ENCODE measurements at places on chromosomes 16 and 17.

GRCh38 chr16:10312008-10312407, 73.9 kb upstream of the ATF7IP2 start:
- no peak for DNase-seq

DNA sequence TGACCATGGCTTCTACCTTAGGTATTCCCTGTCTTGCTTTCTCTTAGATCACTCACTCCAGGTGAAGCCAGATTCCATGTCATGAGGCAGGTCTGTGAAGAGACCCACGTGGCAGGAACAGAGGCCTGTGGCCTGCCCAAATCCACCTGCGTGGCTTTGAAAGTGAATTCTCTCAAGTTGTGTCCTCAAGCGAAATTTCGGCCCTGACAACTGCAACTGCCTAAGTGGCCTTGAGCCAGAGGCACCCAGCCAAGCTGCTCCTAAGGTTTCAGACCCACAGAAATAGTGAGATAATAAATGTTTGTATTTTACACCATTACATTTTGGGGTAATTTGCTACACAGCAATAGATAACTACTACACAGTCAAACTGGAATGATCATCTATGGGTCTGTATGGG, 497.9 kb downstream of the XYLT1 start:
- no peak for DNase-seq

DNA sequence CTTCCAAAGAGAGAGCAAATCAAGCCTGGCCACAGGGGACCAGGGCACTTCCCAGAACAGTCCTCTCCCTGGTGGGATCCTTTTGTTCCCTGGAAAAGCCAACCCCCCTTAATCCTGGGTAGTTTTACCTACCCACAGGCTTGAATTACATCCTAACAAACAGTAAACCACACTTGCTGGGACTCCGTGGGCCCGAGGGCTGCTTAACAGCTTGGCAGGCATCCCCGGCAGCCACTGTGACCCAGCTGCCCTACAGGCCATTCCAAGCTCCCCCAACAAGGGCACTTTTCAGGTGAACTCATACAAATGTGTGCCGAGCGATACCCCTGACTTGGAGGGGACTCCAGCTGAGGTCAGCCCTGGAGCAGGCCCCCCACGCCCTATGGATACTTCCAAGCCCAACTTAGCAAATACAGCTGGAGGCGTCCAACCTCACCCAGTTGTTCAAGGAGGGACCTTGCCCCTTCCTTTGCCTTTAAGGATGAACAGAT, 26.4 kb downstream of the ADCY9 start:
- no peak for DNase-seq

DNA sequence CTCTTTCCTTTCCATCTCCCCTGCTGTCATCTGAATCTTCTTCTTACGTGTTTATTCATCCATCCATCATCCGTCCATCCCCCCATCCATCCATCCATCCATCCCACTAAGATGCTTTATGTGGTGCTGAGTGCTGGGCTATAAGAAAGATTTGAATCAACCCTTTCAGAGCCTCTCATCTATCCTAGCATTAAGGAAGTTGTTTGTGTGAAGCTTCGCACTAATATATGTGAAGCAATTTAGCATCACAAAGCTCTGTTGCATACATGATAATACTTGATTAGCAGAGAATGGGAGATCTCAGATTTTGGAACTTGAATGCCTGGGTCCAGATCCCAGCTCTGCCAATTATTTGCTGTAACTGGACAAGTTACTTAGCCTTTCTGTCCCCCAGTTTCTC, 255.7 kb downstream of the SHISA9 start:
- no peak for DNase-seq

- DNase-seq = no peak
Observed at GRCh38 chr17:1522626-1523025, 6.2 kb upstream of the INPP5K start.

DNA sequence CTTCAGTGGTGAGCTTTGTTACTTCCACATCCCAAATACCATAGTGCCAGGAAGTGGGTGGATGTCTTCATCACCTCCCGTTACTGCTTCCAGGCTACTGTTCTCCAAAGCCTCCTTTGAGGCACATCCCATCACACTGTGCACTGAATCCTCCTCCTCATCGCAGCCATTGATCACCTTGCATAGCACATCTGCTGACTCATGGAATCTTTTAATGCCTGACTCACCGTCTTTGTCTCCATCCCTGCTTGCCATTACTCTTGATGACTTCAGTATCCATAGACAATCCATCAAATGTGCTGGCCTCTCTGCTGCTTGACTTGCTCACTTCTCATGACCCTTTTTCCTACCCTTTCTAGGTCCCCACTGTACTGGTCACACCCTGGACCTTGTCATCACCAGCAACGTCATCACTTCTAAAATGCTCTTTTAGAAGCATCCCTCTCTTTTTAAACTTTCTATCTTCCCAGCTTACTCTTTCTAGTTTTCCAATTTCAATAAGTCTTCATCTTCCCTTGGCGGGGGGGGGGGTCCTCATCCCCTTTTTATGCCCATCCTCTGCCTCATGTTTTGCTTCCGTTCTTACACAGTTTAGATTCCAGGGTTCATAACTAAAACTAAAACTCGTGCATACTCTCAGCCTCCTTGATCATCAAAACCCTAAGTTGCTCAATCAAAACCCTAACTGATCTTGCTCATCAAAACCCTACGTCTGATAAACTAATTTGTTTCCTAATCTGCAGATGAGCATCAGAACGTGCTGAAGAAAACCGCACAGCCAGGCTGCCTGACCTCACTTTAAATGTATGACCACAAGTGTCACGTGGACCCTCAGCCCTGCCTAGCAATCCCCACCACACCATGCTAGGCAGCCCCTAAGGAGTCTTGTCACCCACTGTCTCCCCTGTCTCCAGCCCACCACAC, 289.7 kb upstream of the ZFHX3 start:
- no peak for DNase-seq

DNA sequence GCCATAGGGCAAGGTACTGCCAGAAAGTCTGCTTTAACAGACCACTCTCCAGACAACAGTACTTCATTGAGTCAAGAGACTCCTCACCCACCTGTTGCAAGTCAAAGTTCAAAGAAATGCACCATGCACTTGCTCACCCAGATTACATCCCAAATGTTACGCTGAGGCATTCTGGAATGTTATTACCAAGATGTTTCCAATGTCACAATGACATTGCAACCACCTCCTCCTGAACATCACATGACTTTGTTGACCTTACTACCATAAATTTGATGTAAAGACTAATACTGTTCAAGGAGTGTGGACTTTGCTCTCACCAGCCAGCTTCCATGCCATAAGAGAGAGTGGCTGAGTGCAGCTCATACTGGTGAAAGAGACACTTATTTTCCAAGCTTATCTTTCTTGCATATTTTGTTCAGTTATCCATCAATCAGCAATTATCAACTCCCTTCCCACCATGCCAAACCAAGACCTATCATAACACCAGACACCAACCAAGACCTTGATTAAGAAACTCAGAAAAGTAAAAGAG, 58.5 kb upstream of the BCAR1 start:
- no peak for DNase-seq

DNA sequence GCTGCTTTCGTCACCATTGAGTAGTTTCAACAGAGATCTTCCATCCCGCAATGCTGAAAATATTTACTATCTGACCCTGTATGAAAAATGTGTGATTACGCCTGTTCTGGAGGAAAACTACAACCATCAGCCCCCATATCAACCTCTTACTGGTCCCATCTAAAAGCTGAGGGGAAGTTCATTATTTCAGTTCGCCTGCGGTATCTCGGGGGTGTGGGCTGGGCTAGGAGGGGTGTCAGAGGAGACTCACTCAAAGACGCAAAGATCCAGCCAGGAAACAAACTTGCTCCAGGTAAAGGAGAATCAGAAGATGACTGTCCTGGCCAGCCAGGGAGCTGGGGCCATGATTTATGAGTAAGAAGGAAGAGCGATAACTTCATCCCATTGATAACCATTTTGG, 13.7 kb downstream of the CACNG1 start:
- no peak for DNase-seq

GRCh38 chr17:61466246-61466645, 14.0 kb downstream of the TBX4 start:
- no peak for DNase-seq

DNA sequence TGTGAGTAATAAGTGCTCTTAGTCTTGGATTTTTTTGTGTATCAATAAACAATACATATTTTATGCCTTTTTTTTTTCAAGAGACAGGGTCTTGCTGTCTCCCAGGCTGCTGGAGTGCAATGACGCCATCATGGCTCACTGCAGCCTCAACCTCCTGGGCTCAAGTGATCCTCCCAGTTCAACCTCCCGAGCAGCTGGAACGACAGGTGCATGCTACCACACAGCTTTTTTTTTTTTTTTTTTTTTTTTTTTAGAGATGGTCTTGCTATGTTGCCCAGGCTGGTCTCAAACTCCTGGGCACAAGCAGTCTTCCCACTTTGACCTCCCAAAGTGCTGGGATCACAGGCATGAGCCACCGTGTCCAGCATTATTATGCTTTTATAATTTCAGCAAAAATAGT, 13.0 kb downstream of the ACSF2 start:
- no peak for DNase-seq

DNA sequence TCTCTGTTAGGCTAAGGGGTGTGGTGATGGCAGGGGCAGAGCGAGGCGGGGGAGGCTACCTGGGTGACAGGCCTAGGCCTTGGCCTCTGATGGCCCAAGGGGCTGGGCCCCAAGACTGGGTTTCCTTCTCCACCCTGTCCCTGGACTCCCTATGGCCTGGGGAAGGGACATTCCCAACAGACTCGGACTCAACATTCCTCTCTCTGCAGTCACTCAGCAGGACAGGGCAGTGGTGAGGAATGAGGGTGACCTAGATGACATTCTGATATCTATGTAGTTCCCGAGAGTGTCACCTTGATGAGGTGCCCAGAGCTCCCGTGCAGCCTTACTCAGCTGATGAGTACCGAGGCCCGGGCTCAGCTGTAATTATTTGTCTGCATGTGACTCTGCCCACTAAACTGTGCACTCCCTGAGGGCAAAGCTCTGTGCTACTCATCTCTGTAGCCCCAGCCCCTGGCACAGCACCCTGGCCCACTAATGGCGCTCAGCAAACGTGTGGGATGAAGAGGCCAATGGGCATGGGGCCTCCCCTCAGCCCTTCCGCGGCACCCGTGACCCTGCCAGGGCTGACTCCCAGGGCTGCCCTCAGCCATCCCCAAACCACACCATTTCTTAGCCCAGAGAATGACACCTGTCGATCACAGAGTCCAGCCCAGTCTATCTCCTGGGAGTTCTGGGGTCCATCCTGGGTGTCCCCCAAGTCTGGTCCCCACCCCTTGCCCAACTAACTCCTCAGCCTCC, 2.2 kb downstream of the PLCD3 start:
- DNase-seq = no peak

DNA sequence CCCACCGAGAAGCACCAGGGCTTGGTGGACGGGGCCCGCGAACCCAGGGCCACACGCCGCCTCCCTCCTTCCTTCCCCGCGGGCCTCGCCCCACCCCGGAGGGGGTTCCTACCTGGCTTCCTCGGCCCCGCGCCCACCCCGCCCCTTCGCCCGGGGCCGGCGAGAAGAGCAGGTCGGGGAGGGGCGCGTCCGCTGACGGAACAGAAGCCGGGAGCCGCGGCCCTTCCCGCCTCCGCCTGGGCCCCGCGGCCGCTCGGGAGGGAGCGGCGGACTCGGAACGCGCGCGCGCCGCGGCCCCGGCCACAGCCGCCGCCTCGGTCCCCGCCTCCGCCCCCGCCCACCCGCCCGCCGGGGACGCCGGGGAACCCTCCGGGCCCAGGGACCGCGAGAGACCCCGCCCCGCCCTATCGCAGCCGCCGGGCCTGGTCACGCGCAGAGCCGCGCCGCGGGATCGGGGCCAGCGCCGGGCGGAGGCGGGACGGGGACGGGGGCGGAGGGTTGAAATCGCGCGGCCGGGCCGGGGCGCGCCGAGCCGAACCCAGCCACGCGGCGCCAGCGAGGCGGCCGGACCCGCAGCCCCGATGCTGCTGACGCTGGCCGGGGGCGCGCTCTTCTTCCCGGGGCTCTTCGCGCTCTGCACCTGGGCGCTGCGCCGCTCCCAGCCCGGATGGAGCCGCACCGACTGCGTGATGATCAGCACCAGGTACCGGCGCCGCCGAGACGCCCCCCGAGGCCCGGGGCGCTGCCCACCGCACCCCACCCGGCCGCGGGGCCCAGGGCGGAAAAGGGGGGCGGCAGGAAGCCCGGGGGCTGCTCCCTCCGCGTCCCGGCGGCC, at the start of gene TLCD3A:
Gene TLCD3A, plus strand, starts transcription at position 530 of the 835 bp plus-strand sequence. Its CDS starts 52 bp downstream, at position 582.
- DNase-seq = peak; percentile 62

- no peak for DNase-seq
Observed at GRCh38 chr17:74603037-74603635, 11.1 kb upstream of the CD300LD start.

- DNase-seq = no peak
Observed at GRCh38 chr17:79532107-79532790, 78.6 kb downstream of the RBFOX3 start.

- no peak for DNase-seq
Observed at GRCh38 chr17:34883106-34884000, 77.9 kb downstream of the CCT6B start.

- DNase-seq = peak; percentile 59
Observed at GRCh38 chr16:47377154-47377553, 83.7 kb downstream of the ITFG1 start.

- no peak for DNase-seq
Observed at GRCh38 chr17:36048066-36048465, 16.0 kb upstream of the CCL18 start.

- DNase-seq = no peak
Observed at GRCh38 chr16:48413272-48413671, 28.1 kb upstream of the SIAH1 start.

DNA sequence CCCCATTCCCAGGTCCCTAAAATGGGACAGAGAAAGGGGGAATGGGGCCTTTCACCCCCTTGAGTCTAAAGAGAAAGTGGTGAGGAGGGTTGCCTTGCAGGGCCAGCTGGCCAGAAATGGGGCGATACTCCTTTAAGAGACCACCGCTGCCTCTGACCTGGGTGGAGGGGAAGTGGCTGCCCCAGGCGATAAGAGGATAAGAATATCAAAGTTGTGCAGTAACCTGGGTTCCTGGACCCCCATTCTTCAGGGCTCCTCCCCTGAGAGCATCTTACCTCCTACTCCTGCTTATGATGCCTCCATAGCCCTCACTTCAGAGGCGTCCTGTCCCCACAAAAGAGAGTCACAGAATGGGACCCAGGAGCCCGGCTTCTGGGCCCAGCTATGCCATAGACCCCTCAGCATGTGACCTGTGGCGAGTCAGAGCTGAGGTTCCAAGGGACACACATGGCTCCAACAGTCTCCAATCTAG, 5.2 kb upstream of the TSPOAP1 start:
- DNase-seq = no peak

DNA sequence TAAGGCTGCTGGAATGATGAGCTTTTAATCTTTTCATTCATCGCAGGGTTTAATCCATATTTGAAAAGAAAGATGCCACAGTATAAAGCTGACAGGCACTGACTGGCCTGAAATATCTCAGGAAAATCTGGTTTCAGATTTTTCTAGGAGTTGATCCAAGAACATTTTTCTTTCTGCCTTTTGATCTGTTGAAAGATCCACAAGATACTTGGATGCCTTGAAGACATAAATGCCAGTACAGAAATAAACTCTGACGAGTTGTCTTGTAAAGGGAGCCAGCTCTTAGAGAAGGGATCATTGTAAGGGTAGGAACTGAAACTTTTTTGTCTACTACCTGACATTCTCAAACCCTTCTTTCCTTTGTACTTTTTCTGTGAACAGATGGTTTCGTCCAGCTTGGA, 25.4 kb upstream of the KRT20 start:
- peak; percentile 76 for DNase-seq

- peak; percentile 57 for DNase-seq
Observed at GRCh38 chr17:69773081-69773480, 301.9 kb upstream of the KCNJ16 start.
